ENCODE measurements at places on chromosomes 5 and 9. TPM values are rescaled to one million over a fixed set of nuclear protein-coding genes. Genes with fewer than 3 reads are reported as not detected.
A peak's percentile ranks its signal among the peaks of the same experiment; 100 is the strongest.

- no peak for DNase-seq
Observed at GRCh38 chr9:26974927-26975326, 18.7 kb downstream of the IFT74 start.

The TICAM2 gene
- 2.3 TPM for polyA plus RNA-seq

GRCh38 chr5:6485441-6485840, 36.8 kb downstream of the UBE2QL1 start:
- DNase-seq: no peak

DNA sequence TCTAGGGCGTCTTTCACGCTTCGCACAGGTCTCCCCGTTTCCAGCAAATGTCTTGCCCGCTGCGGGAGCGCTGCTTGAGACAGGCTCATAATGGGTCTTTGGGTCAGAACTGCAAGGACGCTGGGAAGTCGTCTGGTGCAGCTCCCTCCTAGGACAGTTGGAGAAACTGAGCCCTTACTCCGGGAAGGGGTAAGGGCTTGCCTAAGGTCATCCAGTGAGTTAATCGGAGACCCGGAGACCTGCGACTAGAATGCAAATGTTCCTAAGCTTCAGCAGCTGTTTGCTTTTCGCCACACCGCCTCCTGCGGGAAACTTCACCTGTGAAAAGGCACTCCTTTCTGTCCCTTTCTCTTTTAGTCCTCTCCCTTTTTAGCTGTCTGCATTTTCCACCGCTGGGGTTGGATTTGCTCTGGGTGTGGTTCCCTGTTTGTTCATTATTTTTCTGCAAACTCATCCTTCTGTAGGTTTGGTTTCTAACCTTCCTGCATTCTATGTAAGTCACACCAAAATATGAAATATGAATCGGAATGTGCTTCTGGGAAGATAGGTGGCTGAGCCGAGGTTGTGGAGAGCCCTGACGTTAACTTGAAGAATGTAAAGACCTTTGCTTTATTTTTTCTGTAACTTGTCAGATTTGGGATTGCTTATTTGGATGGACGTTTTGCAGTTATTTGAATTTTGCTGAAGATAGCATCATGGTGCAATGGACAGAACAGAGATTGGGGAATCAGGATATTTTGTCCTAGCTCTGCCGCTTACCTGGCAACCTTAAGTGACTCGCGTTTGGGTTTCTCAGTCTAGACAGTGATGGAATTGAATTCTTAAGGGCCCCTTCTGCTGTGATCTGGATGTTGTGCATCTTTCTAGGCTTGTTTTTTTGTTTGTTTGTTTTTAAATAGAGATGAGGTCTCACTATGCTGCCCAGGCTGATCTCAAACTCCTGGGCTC, 909 bp downstream of the SLC36A1 start:
- no peak for DNase-seq

DNA sequence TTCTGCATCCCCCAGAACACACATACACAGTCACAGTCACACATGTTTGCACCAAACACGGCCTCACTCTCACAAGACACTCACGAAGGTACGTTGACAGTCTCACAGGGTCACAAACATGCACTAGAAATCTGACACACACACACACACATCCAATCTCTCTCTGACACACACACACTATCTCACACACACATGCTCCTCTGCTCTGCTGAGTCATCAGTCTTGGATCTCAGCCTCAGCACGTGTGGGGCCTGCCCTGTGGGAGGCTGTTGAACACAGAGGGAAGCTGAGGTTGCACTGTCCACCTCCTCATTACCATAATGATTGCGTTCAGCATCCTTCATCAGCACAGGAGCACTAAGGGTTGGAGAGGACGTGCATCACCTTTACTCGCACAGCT, 188.8 kb downstream of the MTRR start:
- no peak for DNase-seq

DNA sequence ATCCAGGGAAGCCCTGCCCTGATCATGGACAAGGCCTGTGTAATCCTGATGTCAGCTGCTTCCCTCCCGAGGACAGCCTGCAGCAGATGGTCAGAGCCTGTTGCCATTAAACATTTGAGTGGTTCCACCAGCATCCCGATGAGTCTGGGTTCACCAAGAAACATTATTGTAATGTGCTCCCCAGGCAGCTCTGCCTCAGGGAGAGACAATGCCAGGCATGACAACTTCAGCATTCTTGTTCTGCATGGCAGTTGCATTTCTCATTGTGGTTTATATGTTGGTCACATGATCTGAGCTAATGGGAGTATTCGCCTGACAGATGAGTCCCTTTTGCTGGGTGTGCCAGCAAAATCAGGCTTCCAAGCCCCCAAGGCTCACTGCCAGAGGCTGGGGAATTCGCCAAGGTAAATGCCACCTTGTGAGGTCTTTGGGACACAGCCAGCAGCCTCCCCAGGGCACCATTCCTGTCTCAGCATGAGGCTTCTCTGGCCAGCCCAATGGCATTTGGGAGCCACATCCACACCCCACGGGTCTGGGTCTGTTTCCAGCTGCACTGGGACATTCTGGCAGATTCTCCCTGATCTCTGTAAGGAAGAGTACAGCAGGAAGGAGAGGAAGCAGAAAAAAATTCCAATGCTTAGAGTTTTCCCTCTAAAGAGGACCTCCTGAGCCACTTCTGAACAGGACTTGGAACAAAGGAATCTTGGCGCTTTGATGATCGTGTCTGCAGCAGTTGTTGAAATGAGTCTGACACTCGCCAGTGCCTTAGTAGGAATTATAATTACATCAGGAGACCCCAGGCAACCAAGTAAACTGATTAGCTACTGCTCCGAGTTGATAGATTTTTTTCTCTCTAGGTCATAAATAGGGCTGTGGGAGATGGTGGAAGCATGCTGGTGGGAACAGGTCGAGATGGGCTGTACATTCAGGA, 18.7 kb downstream of the KCNIP1 start:
- DNase-seq: no peak

DNA sequence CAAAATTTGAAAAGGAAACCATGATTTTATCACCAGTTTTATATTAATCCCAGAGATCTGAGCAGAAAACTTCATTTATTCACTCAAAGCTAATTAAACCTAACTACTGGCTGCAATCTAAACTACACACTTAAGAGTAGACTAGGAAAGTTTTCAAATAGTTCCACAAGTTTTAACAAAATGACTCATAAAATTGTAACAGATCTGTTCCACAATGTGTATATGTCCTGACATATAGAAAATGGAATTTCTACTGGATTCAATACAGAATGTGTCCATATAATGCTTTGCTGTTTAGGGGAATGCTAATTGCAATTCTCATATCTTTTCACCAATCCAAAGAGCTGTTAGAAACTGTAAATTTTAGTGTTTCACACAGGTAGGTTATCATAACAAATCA, 40.3 kb upstream of the ADAMTSL1 start:
- DNase-seq: no peak

DNA sequence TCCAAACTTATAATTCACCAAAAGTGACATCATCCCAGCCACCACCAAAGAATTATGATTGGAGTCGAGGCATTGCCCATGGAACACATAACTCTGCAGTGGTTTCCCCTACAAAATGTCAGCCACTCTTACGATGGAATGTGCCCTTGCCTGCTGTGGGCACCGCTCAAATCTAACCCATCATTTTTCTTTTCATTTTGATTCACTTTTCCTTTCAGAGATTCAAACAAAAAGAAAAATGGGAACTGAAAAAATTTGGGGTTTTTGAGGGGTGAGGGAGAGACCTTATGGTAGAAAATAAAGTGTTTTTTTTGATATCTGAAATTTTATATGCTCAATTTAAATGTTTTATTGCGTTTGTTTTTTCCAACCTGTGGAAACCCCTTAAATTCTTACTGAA, 28.1 kb downstream of the SMARCA2 start:
- no peak for DNase-seq

The GRM6 gene
- polyA plus RNA-seq: not detected

The SPATA31C1 gene
- polyA plus RNA-seq: not detected

- DNase-seq: no peak
Observed at GRCh38 chr5:1484730-1485578, 38.8 kb downstream of the LPCAT1 start.

DNA sequence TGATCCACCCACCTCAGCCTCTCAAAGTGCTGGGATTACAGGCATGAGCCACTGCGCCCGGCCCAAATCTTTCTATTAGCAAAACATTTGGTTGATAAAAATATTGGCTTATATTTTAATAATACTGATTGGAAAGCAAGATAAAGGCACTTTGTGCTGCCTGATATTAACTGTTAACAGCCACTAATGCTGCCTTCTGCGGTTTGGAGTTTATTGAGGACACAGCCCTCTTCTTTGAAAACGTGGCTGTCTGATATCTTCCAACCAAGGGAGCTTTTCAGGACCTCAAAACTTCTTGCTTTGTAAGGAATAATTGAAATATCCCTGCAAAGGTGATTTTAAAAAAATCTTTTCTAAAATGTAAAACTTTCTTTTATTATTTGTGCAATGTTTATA, 94.0 kb downstream of the IQGAP2 start:
- no peak for DNase-seq

The WNK2 gene
- 1.00 TPM for polyA plus RNA-seq

GRCh38 chr9:107389617-107390071, 99.9 kb downstream of the KLF4 start:
- no peak for DNase-seq

The FIBCD1 gene
- polyA plus RNA-seq: 4.0 TPM

The CYLC2 gene
- not detected for polyA plus RNA-seq

GRCh38 chr5:63032343-63032742, 453.7 kb downstream of the LRRC70 start:
- DNase-seq: no peak

DNA sequence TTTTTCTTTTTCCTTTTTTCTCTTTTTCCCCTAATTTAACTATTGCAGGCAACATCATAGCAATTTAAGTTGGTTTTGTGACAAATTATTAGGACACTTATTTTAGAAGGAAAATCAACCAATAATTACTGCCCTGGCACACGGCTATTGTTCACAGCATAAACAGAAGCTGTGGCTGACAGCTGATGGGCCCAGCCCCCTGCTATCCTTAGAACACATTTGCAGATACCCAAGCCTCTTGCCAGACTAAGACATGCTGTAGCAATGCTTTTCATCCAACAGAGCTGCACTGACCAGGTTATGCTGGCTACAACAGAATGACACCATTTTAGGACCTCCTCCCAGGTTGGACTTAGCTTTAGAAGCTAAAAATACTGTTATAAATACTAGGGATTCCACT, 852.7 kb upstream of the DMAC1 start:
- DNase-seq: no peak

The SLC45A2 gene
- 0.03 TPM for polyA plus RNA-seq

The CA9 gene
- 2.4 TPM for polyA plus RNA-seq

GRCh38 chr9:37438359-37438758, 15.9 kb downstream of the GRHPR start:
- no peak for DNase-seq

The GPR151 gene
- not detected for polyA plus RNA-seq

The TNC gene
- polyA plus RNA-seq: 116 TPM

DNA sequence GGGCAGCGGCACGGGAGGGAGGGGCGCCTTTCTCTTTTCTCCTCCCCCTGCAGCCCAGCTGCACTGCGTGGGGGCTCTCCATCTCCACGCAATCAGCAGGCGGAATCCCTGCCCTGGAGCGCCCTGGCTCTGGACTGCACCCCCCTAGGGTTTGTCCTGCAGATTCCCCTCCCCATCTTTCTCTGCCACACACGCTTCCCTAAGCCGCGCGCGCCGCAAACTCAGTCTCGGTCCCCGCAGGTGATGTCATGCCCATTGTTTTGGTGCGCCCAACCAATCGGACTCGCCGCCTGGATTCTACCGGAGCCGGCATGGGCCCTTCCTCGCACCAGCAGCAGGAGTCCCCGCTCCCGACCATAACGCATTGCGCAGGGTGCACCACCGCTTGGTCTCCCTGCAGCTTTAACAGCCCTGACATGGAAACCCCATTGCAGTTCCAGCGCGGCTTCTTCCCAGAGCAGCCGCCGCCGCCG, at the start of gene KCNN2:
KCNN2 (plus strand) TSS at position 347 of the 473 bp plus-strand sequence; CDS start at position 417, 70 bp downstream.
- peak; percentile 85 for DNase-seq

DNA sequence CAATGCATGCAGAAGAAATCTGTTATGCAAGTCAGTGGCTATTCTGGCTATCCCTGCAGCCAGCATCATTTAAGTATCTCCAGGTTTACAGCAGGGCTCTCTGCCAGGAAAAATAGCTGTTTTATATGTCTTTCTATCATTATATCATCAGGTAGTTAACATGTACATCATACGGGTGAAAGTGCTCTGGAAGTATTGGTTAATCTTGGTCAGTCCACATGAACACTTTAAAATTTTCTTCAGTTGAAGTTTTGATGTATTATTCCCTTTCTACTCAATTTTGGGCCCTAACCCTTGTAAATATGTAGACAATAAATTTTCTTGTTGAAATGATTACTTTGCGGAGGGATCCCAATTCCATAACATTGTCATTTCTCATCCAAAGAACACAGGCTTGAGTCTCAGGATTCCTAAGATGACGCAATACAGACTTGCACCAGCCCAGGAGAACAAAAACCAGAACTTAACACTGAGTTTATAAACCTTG, 67.5 kb downstream of the SEMA6A start:
- DNase-seq: no peak

- DNase-seq: no peak
Observed at GRCh38 chr5:146620031-146620668, 104.2 kb upstream of the GPR151 start.

- DNase-seq: no peak
Observed at GRCh38 chr5:178304016-178304415, 71.4 kb upstream of the PHYKPL start.

DNA sequence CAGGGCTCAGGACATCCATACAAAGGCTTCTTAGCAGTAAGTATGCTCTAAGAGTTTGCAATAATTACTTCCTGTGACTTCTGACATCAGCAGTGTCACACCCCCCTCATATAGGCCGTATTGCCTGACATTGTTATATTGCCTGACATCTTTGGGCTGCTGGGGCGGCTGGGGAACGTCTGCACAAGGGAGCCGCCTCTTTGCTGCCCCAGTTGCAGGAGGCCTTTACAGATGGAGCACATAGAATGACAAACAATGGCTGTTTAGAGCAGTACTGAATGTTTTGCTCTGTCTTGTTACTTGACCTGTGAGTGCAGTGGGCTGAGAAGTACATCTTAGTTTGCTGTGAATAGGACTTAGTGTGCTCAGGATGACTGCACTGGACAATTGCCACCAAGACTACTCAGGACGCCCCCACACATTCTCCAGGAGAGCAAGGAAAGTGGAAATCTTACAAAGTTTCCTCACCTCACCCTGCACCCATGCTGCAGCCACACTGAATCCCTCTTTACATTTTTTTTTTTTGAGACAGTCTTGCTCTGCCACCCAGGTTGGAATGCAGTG, 65.4 kb upstream of the SPOCK1 start:
- no peak for DNase-seq

- DNase-seq: peak; percentile 57
Observed at GRCh38 chr5:1118231-1118698, 6.4 kb upstream of the SLC12A7 start.

- DNase-seq: no peak
Observed at GRCh38 chr5:56327809-56328208, 94.7 kb upstream of the ANKRD55 start.

- DNase-seq: no peak
Observed at GRCh38 chr5:132850066-132850465, 16.2 kb downstream of the GDF9 start.

DNA sequence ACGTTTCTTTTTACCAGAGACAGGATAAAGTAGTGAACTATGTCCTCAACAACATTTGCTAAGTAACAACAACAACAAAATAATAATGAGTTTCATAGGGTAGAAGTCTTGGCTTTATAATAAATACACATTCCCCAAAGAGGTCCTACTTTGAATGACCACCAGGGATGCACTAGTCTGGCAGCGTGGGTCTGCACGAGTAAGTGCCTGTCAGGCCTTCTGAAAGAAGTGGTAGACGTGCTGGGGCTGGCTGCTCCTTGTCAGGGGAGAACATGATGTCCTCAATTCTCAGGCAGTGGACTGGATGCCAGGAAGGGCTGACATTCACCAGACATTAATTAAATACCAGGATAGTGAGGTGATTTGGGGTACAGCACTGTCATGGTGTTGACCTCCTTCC, 331.1 kb downstream of the TMEM38B start:
- DNase-seq: no peak

All from lung (tissue), 17 donors.